Stimulated activated CD8-positive, alpha-beta memory T cell treated with anti-CD3 and anti-CD28 coated beads, Interleukin-4, amount 100 ng/mL, for 1 hour (primary cell): ENCODE measurements at places on chromosomes 7 and 10.

- DNase-seq: no peak
These were observed 156.0 kb downstream of the ZNF33B start for GRCh38 chr10:42482411-42482810.

DNA sequence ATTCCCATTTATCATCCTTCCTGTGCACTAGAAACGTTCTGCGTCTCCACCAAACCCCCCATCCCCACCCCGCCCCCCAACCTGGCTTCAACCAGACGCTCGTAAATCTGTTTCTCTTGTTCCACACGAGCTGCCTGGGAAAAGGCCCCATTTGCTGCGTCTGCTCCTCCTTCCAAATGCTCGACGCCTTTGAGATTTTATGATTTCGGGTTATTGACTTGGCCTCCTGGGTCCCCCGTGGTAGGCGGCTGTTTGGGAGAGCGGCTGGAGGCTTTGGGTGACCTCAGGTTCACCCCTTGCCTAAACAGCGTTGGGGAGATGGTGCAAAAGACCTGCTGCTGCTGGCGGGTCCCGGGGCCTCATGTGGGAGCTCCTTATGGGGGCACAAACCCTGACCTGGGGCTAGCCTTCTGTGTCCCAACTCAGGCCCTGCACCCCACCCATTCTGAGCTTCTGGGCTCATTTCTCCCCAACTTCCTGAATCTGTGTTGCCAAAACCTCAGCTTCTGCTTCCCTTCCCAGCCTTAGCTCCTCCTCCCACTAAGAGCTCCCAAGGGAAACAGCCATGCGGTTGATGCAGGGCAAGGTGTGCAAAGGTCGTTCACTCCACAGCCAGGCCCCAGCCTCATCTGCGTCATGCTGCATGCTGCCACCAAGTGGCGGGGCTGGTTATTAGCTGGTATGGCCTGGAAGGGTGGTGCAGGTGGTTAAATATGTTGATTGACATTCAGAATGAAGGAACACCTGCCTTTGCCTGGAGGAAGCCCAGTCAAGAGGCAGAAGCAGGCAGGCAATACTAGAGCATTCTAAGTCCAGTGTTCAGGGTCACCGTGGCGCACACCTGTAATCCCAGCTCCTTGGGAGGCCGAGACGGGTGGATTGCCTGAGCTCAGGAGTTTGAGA is 49.1 kb upstream of the ELN start:
- DNase-seq: no peak

DNA sequence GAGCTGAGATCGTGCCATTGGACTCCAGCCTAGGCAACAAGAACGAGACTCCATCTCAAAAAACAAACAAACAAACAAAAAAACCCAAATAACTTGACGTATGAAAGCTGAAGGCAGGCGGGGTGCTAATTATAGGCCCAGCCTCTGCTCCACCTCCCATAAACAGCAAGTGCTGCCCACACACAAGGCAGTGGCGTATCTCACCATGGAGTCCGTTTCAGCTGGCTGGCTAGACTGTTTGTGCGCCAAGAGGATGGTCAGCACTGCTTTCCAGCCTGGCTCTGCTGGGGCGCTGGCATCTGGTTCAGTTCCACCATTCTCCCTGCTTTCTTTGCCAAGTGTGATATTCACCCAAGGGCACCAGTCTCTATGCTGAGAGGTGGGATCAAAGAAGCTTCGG is 29.1 kb downstream of the ZC3HC1 start:
- no peak for DNase-seq

- peak; percentile 22 for DNase-seq
These were observed 55.8 kb upstream of the LANCL2 start for GRCh38 chr7:55309040-55309991.

DNA sequence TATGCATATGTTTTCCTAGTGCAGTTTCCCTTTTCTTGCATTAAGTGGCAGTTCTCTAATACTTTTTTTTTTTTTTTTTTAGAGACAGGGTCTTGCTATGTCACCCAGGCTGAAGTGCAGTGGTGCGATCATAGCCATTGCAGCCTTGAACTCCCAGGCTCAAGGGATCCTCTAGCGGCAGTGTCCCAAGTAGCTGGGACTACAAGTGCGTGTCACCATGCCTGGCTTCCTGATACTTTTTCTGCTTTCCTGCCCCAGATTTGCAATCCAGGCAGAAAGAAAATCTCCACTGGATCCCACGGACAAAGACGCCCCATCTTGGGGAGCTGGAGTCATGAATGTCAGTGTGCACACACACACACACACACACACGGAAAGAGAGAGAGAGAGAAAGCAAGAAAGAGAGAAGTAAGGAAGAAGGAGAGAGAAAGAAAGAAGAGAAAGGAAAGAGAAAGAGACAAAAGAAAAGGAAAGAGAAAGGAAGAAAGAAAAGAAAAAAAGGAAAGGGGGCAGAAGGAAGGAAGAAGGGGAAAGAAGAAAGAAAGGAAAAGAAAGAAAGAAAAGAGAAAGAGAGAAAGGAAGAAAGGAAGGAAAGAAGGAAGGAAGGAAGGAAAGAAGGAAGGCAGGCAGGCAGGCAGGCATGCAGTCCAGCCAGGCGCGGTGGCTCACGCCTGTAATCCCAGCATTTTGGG is 37.5 kb upstream of the OCM2 start:
- DNase-seq: no peak

GRCh38 chr7:25313526-25313925 is 85.2 kb upstream of the NPVF start:
- DNase-seq: no peak

DNA sequence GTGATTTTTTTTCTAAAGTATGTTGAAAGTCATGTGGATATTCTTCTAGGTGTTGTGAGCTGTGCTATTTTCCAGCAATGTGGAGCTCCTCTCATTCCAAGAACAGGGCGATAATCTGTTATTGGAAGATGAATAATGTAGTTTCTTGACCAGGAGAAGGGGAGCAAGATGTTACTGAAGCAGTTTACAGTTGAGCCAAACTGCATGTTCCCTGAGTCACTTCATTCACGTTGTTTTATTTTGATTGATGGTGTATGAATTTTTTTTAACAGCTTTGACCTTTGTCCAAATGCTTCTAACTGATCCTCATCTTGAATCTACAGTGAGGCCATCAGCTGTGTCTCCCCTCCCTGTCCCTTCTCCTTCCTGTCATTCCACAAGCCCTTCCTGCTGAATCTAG is 277.1 kb upstream of the KLF6 start:
- DNase-seq: no peak

GRCh38 chr10:86168256-86168655 is 198.3 kb downstream of the GRID1 start:
- no peak for DNase-seq

- DNase-seq: no peak
These were observed 144.4 kb downstream of the PTPN20 start for GRCh38 chr10:47055386-47056246.

DNA sequence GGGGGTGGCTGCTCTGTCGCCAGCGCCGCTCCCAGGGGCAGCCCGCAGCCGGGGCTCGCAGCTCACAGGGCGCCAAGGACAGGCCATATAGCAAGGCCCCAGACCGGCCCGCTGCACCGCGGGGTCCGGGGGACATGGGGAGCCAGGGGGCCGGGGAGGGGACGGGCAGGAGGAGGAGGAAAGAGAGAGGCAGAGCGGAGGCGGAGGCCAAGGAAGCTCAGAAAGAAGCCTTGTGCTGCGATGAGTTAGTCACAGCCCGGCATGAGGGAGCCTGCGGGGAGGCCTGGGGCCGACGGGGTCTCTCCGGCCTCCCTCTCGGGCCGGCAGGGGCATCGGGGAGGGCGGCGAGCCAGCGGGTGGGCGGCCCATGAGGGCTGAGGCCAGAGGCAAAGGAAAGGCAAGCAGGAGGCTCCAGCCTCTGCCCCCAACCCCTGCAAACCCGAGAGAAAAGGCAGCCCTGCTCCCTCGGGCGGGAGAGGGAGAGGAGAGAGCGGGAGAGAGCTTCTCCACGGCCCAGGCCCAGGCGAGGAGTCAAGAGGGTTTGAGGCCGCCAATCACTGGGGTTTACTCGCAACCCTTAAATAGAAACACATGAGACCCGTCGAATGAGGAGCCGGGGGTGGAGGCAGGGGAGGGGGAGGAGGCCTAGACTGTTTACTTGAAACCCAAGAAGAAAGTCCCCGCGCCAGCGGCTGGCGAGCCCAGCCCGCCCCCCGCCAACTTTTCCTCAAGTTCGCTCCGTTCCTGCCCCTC is 167.9 kb downstream of the NEURL1 start:
- DNase-seq: no peak

DNA sequence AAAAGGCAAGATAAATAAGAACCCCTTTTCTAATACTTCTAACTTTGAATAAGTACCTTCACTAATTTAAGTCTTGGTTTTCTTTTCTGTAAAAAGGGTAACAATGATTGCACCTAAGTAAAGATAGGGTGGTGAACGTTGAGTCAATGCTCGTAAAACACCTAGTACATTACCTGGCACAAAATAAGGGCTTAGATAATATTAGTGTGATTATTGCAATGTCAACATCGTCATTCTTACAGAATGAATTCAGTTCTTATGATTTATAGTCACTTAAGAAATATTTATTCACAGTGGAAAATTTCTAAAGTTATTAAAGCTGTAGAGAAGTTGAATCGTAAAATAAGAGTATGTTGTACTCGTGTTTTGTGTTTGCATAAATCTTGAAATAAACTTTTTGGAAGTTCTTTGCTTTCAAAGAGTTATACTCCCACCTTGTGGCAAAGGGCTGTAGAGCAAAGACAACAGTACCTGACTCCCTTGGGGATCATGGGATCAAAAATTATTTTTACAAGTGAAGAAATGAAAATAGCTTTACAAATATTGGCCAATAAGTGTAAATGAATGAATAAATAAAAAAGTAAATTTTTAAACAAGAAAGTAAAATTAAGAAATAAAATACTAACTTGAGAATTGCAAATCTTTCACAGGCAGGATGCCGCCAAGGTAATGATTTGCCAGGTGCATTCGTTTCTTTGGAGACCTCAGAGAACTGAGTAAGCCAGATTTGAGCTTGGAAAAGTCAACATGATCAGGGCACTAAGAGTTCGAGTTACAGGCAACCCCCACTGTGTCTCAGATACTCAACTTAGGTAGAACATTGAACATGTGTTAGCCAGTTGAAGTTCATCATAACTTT is 285.8 kb upstream of the CACNA2D1 start:
- no peak for DNase-seq

GRCh38 chr10:66943590-66943989 is 17.8 kb downstream of the LRRTM3 start:
- no peak for DNase-seq
